ENCODE measurements at places on chromosomes 4 and X.

DNA sequence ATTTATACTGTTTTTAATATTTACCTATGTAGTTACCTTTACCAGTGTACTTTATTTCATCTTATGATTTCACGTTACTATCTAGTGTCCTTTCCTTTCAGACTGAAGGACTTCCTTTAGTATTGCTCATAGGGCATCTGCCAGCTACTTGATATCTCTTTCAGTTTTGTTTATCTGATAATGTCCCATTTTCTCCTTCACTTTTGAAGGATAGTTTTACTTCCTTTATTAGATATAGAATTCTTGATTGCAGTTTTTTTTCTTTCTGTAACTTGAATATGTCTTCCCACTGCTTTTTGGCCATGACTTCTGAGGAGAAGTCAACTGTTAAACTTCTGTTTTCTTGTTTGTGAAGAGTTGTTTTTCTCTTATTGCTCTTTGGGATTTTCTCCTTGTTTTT, 69.4 kb upstream of the MAGED1 start:
- DNase-seq = no peak

DNA sequence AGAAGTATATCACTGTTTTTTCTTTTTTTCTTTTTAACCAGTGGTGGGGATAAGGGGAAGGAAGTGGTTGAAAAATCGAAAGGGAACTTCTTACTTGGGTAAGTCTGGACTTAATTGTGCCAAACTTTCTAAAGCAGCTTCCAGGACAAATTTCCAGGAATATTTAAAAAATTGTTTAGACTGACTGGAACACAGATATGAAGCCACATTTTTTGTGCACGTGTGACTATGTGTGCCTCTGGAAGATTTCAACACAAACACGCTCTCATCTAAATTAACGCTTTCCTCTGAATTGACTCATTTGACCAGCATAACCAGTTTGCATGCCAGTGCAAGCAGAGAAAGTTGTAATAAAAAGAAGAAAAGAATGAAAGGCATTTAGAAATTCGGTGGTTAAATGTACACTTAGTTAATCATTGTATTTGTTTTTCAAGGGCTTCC, 18.8 kb upstream of the YTHDC1 start:
- DNase-seq = no peak

- DNase-seq = no peak
These were observed 520.7 kb upstream of the AADAT start for GRCh38 chr4:170610434-170610833.

GRCh38 chr4:14046642-14047041, 419.1 kb upstream of the BOD1L1 start:
- no peak for DNase-seq

GRCh38 chrX:41335198-41335957, 1.4 kb downstream of the DDX3X start:
- no peak for DNase-seq

GRCh38 chr4:143679434-143679833, 21.0 kb downstream of the FREM3 start:
- no peak for DNase-seq

GRCh38 chr4:34619531-34620162, 1624.7 kb downstream of the ARAP2 start:
- no peak for DNase-seq

GRCh38 chr4:73916172-73916925, 47.2 kb downstream of the CXCL1 start:
- no peak for DNase-seq

DNA sequence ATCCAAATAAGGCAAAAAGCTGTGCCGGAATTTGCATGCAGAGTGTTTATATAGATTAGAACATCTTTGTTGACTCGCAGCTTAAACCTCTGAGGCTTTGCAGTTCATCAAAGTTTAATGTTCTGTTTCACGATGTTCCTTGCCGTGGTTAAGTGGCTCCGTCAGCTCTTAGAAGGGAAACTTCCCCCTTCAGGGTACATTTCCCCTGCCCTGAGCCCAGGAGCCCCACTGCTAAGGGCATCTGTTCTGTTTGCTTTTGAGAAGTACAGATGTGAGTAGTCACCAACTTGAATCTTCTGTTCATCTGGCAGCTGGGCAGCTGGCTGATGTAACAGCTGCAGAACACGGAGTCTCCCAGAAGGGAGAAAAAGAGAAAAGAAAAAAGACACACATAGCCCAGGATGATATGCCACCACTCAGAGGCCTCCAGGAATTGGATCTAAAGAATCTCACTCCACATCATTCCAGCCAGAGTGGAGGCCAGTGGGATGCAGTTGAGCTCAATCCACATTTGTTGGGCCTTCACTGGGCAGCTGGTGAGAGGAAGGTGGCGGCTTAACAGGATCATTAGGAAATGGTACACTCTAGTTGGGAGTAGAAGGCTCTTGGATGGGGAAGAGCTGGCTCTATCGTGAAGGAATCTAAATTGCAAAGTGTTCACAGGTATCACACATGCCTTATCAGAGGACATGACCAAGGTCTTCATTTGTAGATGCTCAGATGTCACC, 178.7 kb upstream of the RBPJ start:
- no peak for DNase-seq

- DNase-seq = no peak
These were observed 44.1 kb downstream of the PPM1K start for GRCh38 chr4:88240297-88240714.

DNA sequence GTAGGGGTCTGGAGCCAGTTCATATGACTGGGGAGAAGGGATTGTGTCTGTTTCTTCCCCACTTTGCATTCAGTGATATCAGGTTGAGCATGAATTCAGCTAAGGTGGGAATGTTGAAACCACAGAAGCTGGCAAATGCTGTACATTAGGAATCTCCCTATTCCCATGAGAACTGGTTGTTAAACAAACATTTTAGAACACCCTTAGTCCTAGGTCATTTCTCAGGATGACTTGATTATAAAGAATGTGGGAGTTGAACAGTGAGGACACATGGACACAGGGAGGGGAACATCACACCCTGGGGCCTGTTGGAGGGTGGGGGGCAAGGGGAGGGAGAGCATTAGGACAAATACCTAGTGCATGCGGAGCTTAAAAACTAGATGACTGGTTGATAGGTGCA, 62.6 kb upstream of the LIMCH1 start:
- no peak for DNase-seq

DNA sequence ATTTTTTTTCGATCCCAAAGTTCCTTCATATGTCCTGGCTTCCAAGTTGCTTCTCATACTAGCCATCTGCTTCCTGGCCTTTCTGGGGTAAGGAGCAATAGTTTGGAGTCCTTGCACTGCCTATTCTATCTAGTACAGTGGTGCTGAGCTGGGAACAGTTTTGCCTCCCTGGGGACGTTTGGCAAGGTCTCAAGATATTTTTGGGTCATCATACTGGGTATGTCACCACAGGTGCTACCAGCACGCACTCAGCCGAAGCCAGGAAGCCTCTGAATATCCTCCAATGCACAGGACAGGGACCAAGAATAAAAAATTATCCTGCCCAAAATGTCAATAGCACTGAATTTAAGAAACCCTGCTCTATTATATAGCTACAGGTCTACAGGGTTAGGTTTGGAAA, 35.4 kb upstream of the TMSB15B start:
- no peak for DNase-seq
